Hematopoietic multipotent progenitor cell treated with erythropoietin and hydrocortisone succinate and interleukin-3 and kit ligand, for 4 days (in vitro differentiated cells): ENCODE measurements at places on chromosomes 3 and 15.
A peak's percentile ranks its signal among the peaks of the same experiment; 100 is the strongest.

DNA sequence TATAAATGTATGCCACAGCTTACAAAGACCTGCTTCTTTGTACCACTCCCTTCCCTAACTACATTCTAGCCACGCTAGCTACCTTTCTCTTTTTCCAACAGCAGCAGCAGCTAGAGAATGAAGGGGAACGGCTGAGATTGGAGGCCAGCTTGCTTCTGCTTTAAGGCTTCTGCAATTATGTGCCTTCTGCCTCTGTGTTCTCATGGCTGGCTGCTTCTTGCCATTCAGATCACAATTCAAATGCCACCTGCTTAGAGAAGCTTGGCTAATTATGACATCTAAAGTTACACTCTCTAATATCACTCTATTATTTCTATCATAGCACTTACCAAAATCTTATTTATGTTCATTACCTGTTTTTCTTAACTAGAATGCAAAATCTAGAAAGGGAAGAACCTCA is 95.2 kb downstream of the RYK start:
- DNase-seq: no peak

DNA sequence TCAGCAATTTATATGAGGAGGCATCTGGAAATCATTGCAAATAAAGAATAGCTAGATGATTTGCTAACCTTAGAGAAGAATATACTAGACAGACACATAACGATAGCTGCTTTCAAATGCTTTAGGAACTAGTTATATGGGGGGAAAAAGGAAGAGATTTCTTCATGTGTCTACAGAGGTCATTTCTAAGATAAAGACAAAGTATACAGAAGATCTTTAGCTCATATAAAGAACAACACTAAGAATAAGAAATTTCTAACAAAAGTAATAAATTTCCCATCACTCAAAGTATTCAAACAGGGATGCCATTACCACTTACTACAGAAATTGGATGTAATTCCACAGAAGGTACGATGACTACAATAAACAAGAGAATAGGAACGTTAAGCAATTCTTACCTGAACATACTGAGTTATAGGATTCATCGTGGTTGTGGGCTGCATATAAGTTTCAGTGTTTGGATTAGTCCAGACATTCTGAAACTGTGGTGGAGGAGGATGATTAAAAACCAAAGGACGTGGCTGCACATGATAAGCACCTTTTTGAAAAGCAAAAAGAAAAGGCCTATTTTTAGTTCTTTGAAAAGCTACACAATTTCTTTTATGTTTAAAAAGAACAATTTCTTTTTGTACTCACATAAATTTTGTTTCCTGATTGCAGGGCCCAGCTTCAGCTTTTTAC is 8.7 kb downstream of the DAZL start:
- DNase-seq: peak; percentile 42

DNA sequence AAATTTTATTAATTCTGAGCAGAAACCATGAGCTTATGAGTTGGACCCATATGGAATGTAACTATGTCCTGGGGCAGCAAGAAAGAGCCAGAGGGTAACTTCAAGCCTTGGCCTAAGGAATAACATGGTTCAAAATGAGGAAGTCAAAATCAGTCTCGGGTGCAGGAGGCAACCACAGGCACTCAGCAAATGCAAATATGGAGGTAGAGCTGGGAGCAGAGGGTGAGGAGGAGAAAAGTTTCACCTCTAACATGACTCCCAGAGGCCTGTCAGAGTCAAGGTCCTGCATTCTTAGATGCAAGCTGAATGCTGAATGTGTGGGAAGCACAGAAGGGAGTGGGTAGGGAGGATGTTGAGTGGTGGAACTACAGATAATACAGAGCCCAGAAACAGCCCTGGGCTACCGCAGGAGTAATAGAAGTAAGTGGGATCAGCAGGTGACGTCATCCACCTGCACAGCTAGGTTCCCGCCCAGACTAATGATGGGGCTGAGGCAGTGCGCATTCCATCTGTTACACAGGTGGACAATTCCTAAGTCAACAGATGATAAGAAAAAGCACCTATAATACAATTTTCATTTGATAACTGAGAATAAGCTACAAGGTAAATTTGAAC is 279.8 kb upstream of the ARRDC4 start:
- peak; percentile 0 for DNase-seq

GRCh38 chr3:151155409-151156128 is 47.4 kb downstream of the GPR171 start:
- no peak for DNase-seq

GRCh38 chr3:180223268-180223667 is 186.5 kb upstream of the PEX5L start:
- no peak for DNase-seq

GRCh38 chr3:135779590-135780235 is 185.8 kb upstream of the PPP2R3A start:
- no peak for DNase-seq

- DNase-seq: no peak
Measured at GRCh38 chr3:184734903-184735701, 23.2 kb upstream of the MAGEF1 start.

DNA sequence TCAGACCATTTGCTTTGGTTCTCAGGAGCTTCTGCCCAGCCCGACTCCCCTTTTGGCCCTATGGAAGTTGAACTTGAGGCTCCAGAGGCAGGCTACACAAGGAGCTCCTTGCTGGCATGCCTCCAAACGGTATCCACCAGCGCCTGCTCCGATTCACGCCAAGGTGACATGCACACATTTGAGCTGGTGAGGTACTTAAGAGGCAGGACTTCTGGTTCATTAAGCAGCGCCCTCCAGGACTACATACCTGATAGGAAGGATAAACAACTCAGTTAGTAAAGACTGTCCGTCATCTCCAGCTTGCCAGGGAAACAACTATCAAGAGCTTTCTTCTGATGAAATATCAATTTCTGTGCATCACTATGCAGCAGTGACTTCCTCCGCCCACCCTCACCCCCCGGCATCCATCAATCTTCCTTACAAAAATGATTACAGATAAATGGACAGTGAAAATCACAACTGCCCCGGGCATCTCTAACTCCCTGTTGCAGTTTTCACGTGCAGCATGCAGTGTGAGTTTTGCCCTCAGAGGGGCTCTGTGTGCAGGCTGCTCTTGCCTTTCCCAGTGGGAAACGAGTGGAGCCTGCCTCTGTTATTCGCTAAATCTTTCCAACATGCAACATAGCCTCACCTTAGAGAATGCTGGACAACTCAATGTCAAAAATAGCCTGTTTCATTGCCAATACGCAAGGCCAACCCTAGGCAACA is 122.9 kb downstream of the ARRDC4 start:
- no peak for DNase-seq

GRCh38 chr15:90441027-90441426 is 53.0 kb downstream of the IQGAP1 start:
- no peak for DNase-seq

DNA sequence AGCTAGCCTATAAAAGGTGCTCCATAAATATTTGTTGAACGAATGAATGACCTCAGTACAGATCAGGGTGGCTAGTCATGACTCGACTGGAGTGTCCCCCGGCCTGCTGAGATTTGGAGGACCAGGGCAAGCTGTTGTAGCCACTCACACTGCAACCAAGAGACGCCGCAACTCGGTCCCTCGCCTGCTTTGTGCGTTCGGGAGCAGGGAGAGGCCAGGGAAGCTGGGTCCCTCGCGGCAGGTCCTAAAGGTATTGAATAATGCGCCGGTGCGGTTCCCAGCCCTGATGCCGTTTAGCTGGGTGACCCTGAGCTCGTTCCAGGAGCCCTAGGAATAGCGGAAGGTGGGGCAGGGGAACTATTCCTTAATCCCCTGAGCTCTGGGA is 1.8 kb downstream of the IGDCC4 start:
- no peak for DNase-seq

GRCh38 chr3:179646177-179646576 is 6.7 kb upstream of the USP13 start:
- no peak for DNase-seq

DNA sequence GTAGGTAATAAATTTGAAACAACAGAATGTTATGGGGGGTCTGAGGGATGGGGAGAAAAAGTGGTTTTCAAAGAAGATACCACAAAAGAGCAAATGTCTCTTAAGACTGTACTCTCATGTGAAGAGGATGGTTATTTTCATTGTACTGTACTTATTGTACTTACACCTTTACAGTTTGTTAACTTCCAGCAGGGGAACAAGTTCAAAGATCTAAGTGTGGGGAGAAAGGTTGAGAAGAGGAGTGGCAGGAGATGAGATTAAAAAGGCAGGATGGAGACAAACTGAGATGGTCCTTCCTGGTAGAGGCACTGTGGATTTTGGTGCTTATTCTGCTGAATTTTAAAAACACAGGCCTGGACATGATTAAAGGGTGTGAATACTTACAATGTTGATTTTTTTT is 5.4 kb upstream of the ZCWPW2 start:
- DNase-seq: no peak

GRCh38 chr15:71666763-71667620 is 143.4 kb upstream of the NR2E3 start:
- no peak for DNase-seq

DNA sequence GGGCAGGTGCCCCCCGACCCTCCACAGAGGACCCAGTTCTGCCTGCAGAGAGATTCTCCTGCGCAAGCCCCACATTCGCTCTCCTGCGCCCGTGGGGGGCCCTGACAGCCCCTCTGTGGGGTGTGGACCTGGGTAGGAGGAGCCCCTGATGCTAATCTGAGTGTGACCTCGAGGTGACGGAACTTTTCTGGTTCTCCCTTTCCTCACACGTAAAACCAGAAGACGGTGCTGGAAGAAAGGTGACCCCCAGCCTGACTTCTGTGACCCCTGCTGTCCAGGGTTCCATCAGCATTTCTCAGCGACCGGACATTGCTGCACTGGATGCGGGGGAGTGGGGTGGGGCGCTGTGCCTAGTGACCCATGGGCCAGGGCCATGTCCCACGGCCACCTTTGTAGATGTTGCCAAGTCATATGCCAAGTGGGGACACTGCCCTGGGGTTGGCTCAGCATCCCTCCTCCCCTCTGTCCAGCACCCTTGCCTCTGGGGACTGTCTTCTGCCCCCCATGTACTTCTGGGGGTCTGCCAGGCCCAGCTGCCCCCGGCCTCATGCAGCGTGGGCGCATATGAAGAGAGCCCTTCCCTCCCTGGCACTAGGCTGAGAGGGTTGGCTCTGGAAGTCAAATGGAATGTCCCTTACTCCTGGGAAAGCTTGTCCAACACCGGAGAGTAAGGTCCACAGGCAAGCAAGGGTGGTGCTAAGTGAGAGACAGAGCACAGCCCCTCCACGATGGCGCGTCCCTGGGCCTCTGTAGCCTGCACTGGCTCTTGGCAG is 129.1 kb upstream of the MEF2A start:
- DNase-seq: no peak

DNA sequence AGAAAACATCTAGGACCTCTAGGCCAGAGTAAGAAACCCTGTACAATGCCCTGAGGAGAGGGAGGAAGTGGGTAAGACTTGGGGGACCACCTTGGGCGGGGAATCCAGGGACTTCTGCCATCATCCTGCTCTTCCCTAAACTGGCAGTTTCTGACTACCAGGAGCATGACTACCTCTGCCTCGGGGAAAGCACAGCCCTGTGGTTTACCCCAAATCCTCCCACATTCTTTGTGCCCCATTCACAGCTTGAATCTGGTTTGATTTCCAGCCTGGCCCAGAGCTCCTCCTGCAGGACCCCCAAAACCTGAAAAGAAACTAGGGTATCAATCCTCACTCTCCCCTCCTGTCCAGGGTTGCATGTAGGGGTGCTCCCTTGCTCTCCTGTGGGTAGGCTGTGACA is 4.7 kb downstream of the C3orf18 start:
- DNase-seq: no peak

GRCh38 chr3:39094851-39095677 is 12.4 kb downstream of the GORASP1 start:
- DNase-seq: peak; percentile 76

DNA sequence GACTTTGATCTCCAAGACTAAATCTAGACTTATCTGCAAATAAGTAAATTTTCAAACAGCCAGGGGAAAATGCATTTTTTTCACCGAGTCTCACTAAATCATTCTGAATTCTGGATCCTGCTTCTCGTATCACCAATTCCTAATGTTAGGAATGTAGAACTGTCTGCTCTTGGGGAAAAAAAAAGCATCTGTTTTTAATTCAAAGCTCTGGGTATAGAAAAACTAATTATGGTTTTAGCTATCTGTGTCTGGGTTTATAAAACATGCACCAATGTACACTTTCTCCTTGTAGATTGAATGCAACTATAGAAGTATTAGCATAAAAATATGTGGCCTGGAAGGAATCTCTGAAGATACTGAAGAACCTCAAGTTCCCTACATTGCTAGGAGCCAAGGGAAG is 4.8 kb upstream of the CDAN1 start:
- no peak for DNase-seq

DNA sequence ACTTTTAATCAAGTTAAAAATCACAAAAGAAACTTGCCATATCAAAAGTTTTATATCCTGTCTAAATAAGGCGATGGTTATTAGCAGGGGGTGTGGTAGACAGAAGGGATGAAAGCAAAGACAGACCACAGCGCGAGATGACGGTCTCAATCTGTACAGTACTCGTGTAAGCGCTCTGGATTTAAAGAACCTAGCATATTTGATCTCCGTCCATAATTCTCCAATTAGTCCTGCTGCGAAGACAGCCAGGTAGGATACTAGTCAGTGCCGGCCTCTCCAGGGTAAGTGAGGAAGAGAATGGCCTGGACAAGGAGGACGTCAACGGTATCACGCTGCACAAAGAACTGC is 701 bp downstream of the SGO1 start:
- peak; percentile 52 for DNase-seq

GRCh38 chr3:14520967-14521366 is 19.2 kb downstream of the GRIP2 start:
- DNase-seq: no peak

GRCh38 chr3:146577662-146578061 is 27.5 kb downstream of the PLSCR5 start:
- peak; percentile 77 for DNase-seq

DNA sequence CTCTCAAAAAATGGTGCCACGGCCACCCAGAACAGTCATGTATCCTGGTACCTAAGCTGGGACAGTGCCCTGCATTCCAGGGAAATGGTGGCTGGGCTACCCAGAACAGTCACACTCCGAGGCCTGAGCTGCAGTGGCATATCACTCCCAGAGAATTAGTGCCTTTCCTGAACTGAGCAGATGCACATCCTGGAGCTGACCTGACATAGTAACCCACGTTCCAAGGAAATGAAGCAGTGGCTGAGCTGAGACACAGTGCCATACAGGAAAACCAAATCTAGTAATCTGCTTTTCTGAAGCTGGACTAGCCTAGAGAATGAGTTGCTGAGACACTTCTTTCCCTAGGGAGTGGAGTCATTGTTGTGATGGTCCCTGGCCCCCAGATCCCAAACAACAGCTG is 41.8 kb downstream of the SERP1 start:
- no peak for DNase-seq

- DNase-seq: peak; percentile 77
Measured at GRCh38 chr3:160163229-160163878, 61.9 kb upstream of the C3orf80 start.

GRCh38 chr3:126996905-126997304 is 14.0 kb downstream of the PLXNA1 start:
- no peak for DNase-seq

- DNase-seq: no peak
Measured at GRCh38 chr3:18234717-18235335, 190.3 kb downstream of the SATB1 start.

GRCh38 chr15:72077950-72078349 is 40.0 kb downstream of the MYO9A start:
- DNase-seq: no peak
